ENCODE measurements at places on chromosomes 7 and 10.
A peak's percentile ranks its signal among the peaks of the same experiment; 100 is the strongest.

- no peak for DNase-seq
Observed at GRCh38 chr7:69078997-69079769, 519.1 kb upstream of the AUTS2 start.

DNA sequence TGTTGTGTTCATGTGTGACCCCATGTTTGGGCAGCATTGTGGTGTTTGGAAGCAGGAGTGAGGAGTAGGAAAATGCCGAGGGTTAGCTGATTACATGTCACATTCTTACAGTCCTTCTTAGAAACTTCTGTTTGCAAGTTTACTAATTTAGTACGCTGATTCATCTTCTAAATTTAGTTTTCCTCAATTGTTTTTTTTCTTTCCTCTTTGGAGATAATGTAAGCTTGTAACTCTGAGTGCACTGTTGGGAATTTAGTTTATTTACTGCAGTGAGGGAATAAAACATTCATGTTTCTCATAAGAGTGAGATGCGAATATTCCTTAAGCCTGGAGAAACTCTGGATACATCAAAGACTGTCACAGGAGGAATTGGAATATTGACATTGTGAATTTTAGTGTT, 135.0 kb downstream of the NT5C2 start:
- no peak for DNase-seq

DNA sequence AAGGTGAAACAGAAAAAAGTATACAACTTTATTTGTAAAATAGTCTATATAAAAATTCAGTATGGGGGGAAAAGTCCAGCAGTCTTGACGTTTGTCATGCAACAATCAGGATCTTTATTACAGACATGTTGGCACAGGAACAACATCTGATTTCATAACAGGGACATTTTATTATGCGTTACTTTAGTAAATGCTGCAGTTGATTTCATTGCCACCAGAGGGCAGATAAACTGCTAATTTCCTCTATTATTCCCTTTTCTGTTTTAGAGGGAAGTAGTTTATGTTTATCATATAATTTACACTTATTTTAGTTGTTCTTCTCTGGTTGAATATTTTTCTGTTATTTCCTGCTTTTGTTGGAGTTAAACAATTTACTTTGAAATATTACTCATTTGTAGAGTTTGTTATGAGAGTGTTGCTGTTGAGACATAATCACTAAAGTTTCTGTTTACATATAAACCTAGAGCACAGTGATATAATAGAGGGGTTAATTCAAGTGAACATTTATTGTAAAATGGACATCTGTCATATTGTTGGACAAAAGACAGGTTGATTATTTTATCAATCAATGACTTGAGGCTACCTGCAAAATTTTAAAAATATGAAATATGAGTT, 3.3 kb downstream of the PLXDC2 start:
- peak; percentile 70 for DNase-seq

DNA sequence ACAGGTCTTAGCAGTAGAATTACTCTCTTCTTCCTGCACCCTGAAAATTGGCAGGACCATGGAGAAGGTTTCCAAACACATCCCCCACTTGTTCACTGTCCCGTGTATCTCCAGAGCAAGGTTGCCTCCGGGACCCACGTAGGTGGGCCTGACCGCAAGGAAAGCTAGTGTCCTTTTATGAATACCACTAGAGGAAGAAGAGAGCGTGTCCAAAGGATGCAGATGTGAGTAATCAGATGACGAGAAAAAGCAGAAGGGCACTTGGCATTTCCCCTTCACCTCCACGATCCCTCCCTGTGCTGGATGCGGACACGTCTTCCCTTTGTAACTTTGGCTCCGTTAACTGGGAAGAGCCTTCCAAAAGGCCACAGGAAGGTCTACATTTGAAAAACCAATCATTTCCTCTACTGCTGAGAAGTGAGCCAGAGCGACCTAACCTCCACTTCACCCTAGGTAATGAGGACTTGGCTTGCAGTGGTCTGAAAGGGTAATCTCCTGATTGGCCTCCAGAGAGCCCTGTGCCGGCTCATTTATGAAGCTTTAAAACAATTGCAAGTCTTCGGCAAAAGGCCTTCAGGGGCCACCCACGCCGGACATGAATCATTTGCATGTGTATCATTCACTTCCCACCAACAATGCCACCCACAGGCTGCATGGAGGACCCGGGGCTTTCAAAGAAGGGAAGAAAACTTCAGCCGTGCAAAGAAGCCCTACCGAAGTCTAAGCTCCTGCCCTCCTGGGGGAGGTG, 55.4 kb downstream of the LYZL1 start:
- DNase-seq: peak; percentile 20

DNA sequence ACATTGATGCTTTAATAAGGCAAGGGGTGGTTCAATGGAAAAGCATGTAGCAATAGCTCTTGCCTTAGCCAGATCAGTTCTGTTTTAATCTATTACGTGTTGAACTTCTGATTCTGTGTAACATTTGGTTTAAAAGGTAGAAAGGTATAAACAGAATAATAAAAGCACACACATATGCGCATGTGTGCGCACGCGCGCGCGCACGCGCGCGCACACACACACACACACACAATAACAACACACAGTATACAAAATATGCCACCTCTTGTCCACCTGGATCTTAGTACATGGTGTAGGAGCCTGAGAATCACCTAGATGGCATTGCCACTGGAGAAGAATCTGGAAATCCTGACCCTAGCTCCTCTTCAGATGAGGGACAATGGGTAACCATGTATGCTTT, 49.6 kb upstream of the TEX47 start:
- no peak for DNase-seq

DNA sequence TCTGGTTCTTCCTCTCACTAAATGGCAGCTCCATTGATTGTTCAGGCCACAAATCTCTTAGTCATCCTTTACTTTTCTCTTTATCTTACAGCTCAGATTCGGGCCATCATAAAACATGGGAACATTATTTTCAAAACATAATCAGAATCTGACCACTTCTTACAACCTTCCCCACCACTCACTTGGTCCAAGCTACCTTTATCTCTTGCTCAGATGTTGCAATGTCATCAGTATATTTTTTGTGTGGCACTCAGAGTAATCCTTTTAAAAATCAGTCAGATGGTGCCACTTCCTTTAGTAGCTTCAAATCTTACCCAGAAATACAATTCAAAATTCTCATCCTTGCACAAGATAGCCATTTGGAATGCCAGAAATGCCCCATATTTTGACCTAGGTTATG, 34.5 kb upstream of the FAM3C start:
- no peak for DNase-seq

GRCh38 chr10:80454513-80455460, 677 bp downstream of the TSPAN14 start:
- DNase-seq: no peak

DNA sequence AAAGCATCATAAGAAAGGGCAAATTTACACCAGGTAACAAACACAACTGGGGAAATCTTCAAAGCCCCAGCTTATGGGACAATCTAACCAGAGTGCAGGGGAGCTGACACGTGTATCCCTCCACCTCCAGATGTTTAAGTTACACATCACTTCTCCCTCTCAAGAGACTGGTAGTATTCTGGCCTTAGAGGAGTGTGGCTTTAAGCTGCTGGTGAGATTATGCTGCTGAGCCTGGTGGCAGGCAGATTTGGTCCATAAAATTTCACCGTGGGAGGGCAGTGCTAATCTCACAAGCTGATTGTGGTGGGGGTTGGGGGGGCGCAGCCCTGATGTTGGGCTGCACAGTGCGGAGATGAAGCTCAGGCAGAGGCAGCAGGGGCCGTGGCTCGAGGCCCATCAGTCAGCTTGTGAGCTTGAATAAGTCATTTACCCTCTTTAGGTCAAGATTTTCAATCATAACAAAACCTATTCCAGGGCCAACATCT, 431.0 kb upstream of the GALNT17 start:
- DNase-seq: no peak

- DNase-seq: no peak
Observed at GRCh38 chr7:94452239-94452638, 57.4 kb upstream of the CASD1 start.

- no peak for DNase-seq
Observed at GRCh38 chr10:22646388-22646853, 68.0 kb downstream of the PIP4K2A start.

GRCh38 chr10:571166-571565, 118.3 kb downstream of the DIP2C start:
- no peak for DNase-seq

- DNase-seq: no peak
Observed at GRCh38 chr10:93917821-93918220, 24.0 kb downstream of the SLC35G1 start.

DNA sequence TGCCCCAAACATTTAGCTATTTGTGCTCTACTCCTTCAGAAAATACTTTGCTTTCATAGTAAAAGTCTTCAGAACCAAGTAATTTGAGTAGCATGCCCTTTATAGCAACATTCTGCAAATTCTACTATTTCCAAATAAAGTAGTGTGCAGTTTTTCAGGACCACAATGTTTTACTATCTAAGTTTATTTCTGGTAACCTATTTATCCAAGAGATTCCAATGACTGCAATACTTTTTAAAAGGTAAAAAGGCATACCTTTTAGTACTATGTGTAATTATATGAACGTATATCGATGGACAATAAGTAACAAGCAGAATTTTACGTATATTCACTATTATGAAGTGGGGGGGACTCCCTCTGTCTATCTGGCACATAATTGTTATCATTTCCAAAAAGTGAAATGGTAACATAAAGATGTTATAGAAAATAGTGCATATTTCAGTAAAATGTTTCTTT, 6.9 kb upstream of the CAV2 start:
- DNase-seq: no peak

- DNase-seq: no peak
Observed at GRCh38 chr7:156456032-156456431, 184.5 kb upstream of the RNF32 start.

- no peak for DNase-seq
Observed at GRCh38 chr7:72003236-72003635, 408.9 kb downstream of the CALN1 start.

- DNase-seq: no peak
Observed at GRCh38 chr7:123864012-123864411, 19.0 kb downstream of the HYAL4 start.

- DNase-seq: no peak
Observed at GRCh38 chr7:129162732-129163131, 18.2 kb downstream of the TSPAN33 start.

DNA sequence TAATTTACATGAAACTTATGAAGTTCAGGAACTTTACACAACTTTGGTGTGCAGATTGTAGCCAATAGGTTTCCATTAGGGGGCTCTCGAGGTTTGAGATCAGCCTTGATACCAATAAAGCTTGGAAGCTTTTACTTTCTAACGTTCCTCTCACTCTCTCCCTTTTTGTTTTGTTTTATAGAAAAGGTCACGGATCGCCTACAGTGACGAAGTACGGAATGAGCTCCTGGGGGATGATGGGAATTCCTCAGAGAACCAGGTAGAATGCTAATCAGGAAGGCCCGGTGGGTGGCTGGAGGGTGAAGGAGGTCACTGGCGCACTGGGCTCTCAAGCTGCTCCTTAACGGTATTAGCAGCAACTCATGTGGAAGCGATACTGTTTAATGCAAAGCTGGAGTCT, 79.9 kb downstream of the VTI1A start:
- DNase-seq: no peak

GRCh38 chr7:157859915-157860314, 523.1 kb downstream of the DNAJB6 start:
- no peak for DNase-seq

- DNase-seq: no peak
Observed at GRCh38 chr10:127243490-127244272, 47.3 kb upstream of the INSYN2A start.

DNA sequence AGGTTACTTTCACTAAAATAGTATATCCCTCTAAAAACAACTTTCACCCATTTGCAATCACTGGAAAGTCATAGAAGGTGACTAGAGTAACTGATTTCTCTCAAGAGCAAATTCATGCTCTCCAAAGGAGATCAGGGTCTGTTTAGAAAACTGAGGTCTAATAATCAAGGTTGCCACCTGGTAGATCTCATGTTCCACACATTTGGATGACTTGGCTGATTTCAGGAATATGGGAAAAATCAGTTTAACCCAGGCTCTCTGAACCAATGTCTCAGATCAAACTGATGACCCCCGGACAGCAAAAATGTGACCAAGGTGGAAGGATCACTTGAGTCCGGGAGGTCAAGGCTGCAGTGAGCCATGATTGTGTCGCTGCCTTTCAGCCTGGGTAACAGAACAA, 562.4 kb upstream of the C7orf33 start:
- DNase-seq: no peak

GRCh38 chr10:22962817-22963216, 35.0 kb downstream of the ARMC3 start:
- no peak for DNase-seq

DNA sequence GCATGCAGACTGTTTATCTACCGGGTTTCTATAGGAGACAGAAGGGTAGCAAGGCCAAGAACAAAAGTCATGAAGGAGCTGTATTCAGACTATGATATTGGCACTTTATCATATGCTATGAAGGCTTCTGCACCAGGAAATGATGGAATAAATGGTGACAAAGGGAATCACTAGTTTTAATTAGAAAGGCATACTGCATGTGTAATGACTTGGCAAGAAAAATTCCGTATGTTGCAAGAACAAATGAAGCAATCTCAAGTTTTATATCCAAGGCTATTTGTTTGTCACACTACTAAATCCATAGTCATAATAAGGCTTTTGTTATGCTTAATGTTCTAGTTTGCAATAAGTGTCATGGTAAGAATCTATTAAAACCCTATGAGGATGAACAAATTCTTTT, 230.9 kb downstream of the ZEB1 start:
- DNase-seq: no peak

- no peak for DNase-seq
Observed at GRCh38 chr10:13961097-13961496, 369.6 kb downstream of the FRMD4A start.

DNA sequence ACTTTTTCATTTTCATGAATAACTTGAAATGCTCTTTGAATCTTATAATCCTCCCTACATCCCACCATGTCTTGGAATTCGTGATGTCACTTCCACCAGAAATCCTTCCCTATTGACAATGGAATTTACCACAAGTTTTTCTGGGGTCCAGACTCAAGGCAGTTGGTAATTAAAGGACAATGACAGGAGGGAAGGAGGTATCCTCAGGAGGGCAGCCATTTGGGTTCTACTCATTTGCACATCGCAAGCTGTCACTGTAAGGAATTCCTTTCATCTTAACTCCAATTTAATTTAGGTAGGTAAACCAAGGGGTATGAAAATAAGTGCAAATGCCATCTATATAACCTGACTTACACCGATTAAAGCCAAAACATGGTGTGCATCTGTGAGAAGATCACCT, 21.9 kb downstream of the LRRC17 start:
- no peak for DNase-seq

- no peak for DNase-seq
Observed at GRCh38 chr10:77398986-77399755, 238.4 kb downstream of the KCNMA1 start.

DNA sequence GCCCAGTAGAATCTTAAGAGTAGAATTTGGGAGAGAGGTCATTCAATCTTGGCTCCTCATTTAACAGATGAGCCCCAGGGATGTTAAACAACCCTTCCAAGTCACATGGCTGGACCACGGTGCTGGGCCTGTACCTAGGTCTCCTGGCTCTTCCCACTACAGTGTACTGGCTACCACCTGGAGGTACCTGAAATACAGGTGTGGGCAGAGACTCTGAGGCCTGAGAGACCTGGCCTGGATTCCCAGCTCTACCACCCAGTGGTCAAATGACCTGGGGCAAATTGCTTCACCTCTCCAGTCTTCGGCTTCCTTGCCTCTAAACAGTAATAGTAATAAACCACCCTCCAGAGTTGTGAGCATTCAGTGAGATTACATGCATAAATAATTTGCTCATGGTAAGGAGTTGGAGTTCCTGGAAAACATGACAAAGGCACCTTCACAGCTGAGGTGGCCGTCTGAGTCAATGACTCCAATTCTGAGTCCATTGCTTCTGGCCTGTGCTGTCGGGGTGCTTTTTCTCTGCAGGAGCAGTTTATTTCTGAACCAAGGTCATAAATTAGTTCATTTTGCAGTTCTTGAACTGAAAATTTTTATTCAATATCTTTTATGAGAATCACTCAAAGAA, 2.7 kb downstream of the GOT1 start:
- no peak for DNase-seq
